ENCODE measurements at places on chromosomes 2 and 18.

DNA sequence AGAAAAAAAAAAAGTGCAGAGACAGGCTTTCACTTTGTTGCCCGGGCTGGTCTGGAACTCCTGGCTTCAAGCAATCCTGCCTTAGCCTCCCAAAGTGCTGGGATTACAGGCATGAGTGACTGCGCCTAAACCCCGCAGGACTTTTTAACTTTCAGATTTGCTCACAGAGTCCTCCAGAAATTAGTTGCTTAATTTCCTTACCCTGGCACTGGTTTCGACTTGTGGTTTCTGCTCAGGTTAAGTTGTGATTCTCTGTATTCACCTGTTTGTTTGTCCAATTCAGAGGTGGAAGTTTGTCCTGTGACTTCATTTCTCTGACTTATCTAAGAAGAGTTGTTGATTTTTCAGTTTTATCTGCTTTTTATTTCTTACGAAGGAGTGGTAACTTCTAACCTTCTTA is 238.1 kb downstream of the TMEM182 start:
- no peak for DNase-seq

- DNase-seq = no peak
Observed at GRCh38 chr2:232795920-232796319, 19.6 kb upstream of the KCNJ13 start.

DNA sequence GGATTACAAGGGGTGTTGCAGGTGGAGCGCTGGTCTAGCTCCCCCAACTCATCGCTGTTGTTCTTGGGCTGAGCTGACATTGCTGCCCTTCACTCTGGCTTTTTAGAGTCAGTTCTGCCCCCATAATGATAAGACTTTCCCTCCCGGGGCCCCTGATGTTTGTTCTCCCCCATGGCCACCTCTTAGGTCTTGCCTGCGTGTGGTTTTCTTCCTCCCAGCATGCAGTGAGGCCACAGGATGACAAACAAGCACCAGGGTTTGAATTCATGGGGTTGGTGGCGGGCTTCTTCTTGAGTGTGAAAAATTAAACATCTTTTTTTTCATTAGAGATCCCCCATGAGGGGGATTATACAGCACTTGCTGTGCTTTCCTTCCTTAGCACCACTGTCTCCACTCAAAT is 74.1 kb downstream of the CTAGE1 start:
- DNase-seq = no peak

DNA sequence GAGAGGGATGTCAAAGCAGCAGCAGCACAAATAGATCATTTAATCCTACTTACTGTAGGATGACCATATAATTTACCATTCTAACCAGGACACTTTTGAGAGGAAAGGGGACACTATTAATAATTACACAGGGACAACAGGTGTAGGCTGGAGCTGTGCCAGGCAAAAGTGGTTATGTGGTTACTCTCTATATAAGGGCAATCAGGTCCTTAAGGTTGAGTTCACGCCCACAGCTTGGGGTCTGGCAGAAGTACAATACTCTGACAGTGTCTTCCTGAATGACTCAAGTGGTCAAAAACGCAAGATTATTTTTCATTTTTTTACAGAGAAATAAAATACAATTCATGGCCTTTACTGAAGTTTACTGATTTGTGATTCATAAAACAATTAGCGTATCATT is 2.8 kb downstream of the PREPL start:
- peak; percentile 8 for DNase-seq

GRCh38 chr18:48932822-48933510 is 17.8 kb downstream of the SMAD7 start:
- no peak for DNase-seq

- no peak for DNase-seq
Observed at GRCh38 chr2:173456960-173457359, 102.3 kb downstream of the CDCA7 start.

DNA sequence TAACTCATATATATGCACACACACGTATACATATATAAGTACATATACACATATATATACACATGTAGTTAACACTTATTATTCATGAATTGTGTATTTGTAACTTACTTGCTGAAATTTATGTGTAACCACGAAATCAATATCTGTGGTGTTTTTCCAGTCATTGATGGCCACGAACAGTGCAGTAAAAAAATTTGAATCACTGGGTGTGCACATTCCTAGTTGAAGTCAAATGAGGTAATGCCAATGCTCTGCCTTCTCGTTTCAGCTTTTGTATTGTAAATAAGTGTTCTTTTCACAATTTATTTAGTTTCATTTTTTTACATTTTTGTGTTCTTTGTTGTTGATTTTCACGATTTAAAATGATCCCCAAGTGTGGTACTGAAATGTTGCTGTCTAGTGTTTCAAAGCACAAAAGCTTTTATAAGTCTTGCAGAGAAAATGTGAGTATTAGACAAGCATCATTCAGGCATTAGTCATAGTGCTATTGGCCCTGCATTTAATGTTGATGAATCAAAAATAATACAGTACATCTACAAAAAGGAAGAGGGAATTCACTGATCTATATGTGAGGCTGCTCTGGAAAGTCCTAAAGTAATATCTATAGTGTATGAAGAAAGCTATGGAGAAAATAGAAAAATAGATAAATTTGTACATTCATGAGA is 419.0 kb downstream of the DSC3 start:
- DNase-seq = peak; percentile 1

DNA sequence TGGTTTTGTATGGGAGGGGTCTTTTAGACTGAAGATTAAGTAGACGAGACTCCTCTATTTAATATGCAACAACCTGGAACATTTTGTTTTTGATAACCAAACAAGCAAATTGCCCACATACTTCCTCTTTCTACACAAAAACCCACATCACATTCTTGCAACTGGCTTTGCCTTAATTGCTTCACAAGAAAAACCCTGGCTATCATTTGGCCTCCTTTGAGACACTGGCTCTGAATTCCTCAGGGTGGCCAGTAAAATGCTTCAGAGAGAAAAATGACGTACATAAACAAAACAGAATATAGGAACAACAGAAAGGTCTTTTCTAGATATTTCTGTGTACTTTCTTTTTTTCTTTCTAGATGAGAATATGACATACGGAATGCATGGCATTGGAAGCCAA is 103.0 kb downstream of the TRIB2 start:
- DNase-seq = no peak

DNA sequence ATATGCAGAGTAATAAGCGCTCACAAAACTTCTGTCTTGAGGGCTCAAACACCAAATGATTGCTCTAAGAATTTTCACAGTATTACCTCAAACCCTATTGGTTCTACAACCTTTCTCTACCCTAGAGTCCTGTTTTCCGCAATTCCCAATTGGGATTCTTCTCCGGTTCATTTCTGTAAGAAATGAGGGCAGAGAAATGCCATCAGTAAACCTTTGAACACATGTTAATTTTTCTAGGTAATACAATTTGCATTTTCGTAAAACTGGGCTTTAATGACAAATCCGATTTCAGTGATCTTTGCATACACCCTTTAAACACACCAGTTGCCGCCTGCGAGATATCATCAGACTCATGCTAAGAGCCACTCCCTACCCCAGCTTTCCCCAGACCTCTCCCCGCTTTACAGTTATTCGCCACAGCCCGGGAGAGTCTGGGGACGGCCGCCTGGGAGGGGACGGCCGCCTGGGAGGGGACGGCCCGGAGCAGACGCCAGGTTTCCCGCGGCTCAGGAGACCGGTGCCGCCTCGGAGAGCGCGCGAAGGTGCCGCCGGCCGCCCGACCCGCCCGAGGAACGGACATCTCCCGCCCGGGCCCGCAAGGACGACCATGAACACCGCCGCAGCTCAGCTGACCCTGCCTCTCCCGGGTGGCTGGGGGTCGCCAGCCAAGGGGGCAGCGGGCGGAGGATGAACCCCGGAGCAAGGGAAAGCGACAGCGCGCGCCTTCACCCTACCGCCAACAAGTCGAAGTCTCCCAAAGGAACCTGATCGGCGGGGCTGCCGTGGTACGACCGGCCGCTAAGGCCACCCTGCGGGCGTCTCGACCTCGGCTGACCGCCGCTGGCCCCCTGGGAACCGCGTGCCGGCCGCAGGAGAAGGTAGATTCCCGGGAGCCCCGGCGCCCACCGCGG is 463 bp downstream of the SMC6 start:
- peak; percentile 6 for DNase-seq

- no peak for DNase-seq
Observed at GRCh38 chr2:84126530-84126929, 332.6 kb downstream of the SUCLG1 start.

DNA sequence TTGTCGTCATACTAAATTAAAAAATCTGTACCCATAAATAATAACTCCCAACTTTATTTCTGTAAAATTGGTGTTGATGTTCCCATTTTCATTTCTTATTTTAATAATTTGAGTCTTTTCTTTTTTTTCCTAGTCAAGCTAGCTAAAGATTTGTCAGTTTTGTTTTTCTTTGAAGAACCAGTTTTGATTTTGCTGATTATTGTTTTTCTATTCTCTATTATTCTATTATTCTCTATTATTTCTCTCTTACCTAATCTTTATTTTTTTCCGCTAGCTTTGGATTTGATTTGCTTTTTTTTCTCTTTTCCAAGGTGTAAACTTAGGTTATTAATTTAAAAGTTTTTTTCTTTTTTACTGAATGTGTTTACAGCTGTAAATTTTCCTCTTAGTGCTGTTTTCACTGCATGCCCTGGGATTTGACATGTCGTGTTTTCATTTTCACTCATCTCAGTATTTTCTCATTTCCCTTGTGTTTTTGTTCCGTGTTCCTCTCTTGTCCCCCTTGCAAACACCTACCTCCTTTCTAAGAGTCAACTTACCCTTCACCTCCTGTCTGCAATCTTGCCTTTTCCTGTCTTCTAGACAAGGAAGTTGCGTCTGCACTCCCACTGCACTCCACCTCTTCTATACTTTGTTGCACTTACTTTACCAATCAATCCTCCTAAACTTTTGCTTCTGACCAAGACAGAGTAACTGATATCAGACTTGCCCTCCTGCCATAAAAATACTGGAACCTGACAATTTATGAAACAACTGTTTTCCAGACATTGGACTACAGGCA is 18.8 kb downstream of the PSMG2 start:
- DNase-seq = no peak

Data from H54 (cell line).